Peyer's patch (tissue), 4 donors: ENCODE measurements at places on chromosomes 2 and 18. TPM values are rescaled to one million over a fixed set of nuclear protein-coding genes. Genes with fewer than 3 reads are reported as not detected.

- no peak for DNase-seq
- H3K4me3 ChIP-seq, result no peak overlapping the region
- H3K27ac ChIP-seq, result no peak overlapping the region
- no peaks in the 10 kb centered on the region for H3K36me3 ChIP-seq
- no peaks in the 10 kb centered on the region for H3K4me1 ChIP-seq
Measured at GRCh38 chr2:149595056-149595963, 7.7 kb upstream of the MMADHC start.

GRCh38 chr2:160602073-160602472 is 108.5 kb upstream of the RBMS1 start:
- no peaks in the 10 kb centered on the region for H3K27me3 ChIP-seq
- no peak for DNase-seq
- no peak overlapping the region for H3K27ac ChIP-seq
- no peaks in the 10 kb centered on the region for H3K4me1 ChIP-seq
- no peak overlapping the region for H3K4me3 ChIP-seq
- H3K36me3 ChIP-seq, result no peaks in the 10 kb centered on the region

The DAW1 gene
- total RNA-seq, result not detected

DNA sequence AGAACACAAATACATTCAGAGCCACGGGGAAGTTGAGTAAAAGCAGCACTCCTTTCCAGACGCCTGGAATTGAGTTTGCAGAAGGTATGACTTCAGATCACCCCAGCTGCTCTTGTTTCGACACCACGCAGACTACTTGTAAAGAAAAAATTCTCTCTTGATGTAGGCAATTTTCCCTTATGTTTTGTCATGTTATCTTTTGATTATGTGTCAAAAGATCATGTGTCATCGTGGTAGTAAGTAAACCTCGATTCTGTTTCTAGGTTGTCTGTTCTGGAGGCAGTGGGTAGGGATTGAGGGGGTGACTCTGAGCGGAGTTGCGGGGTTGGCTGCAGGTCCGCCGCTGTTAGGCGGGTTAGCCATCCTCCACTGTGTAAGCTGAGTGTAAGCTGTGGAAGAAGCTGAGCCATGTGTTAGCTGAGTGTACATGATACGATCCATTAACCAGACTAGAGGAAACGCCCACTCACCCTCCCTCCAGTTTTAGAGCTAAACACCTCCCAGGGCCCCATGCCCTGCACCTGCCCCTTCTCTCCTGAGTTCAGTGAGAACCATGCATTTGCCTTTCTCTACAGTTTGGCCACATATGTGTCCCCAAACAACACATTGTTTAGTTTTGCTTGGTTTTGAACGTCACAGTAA is 181.8 kb downstream of the SNTG2 start:
- H3K27me3 ChIP-seq, result no peaks in the 10 kb centered on the region
- H3K4me1 ChIP-seq, result no peaks in the 10 kb centered on the region
- no peak for DNase-seq
- H3K27ac ChIP-seq, result no peak overlapping the region
- H3K36me3 ChIP-seq, result no peaks in the 10 kb centered on the region
- no peak overlapping the region for H3K4me3 ChIP-seq

DNA sequence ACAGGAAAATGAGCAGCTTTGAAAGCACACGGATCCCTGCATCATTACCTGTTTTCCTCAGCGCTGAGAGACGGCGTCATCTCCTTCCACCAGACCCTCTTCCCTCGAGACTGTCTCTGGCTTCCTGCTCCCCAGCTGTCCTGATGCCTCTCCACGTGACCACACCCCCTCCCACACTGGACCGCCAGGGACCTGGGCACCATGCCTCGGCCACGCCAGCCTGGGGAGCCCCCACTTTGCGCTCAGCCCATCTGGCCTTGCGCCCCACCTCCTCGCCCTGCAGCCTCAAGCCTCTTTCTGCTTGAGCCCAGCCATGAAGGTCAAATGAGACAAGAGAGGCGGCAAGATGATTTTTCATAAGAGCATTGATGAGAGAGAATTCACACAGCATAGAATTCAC is 66.0 kb upstream of the ACKR3 start:
- no peak overlapping the region for H3K4me3 ChIP-seq
- DNase-seq, result no peak
- no peaks in the 10 kb centered on the region for H3K4me1 ChIP-seq
- no peak overlapping the region for H3K27ac ChIP-seq
- no peaks in the 10 kb centered on the region for H3K27me3 ChIP-seq

The RFTN2 gene
- total RNA-seq, result 1.1 TPM

The VAMP5 gene
- 15.6 TPM for total RNA-seq

DNA sequence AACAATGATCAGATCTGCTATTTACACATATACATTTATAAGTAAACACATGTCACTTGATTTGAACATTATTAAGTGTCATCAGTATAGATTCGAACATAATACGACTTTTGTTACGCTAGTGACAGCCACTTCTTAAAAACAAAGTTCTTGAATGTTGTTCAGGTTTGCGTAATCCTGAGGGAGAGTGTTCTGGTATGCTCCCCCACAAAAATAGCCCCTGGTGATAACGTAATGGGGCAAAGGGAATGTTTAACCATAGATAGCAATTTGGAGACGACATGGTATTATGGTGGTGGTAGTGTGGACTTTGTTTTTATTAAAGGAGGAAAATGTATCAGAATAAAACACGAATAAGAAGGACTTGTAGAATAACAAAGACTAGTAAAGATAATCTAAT is 90.6 kb downstream of the PLEKHM3 start:
- no peak overlapping the region for H3K4me3 ChIP-seq
- H3K4me1 ChIP-seq, result no peaks in the 10 kb centered on the region
- DNase-seq, result no peak
- no peaks in the 10 kb centered on the region for H3K27me3 ChIP-seq
- H3K36me3 ChIP-seq, result no peaks in the 10 kb centered on the region

DNA sequence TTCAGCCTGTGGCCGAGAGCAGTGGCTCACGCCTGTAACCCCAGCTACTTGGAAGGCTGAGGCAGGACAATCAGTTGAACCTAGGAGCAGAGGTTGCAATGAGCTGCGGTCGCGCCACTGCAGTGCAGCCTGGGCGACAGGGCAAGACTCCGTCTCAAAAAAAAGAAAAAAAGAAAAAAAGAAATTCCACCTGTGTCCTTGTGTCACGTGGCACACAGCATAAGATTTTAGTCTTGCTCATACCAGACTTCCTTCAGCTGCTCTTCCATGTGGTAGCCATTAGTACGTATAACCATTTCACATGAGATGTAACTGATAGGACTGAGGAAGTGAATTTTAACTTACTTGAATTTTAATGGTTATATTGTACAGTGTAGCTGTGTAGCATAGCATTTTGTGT is 4.0 kb downstream of the NOP58 start:
- H3K27ac ChIP-seq, result no peak overlapping the region
- no peaks in the 10 kb centered on the region for H3K27me3 ChIP-seq
- no peak for DNase-seq

The POTEC gene
- not detected for total RNA-seq

GRCh38 chr2:105756435-105756834 is 11.7 kb downstream of the NCK2 start:
- H3K36me3 ChIP-seq, result no peaks in the 10 kb centered on the region
- DNase-seq, result no peak
- no peaks in the 10 kb centered on the region for H3K27me3 ChIP-seq
- H3K4me1 ChIP-seq, result peaks cover 31% of the 10 kb centered on the region
- H3K27ac ChIP-seq, result no peak overlapping the region
